Coronary artery (tissue), 2 donors: ENCODE measurements at places on chromosomes 12 and 14.

GRCh38 chr14:103427485-103428443 lies 42.5 kb downstream of the MARK3 start:
- DNase-seq = no peak

- no peak for DNase-seq
These were observed 9.8 kb upstream of the KCNA5 start for GRCh38 chr12:5033883-5034282.

- no peak for DNase-seq
These were observed 12.0 kb downstream of the NCOR2 start for GRCh38 chr12:124555168-124556073.

DNA sequence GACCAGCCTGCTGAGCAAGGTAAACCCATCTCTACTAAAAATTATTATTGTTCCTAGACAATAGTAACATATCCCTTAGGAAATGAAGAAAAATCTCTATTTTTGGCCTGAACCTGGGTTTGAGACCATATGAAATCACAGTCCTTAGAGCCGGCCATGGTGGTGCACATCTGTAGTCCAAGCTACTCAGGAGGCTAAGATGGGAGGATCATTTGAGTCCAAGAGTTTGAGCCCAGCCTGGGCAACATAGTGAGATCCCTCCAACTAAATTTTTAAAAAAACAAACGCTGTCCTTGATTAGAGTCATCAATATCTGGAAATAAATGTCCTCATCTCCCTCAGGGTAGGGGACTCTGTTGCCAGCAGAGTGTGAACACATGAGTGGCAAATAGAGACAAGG lies 34.6 kb downstream of the RPS29 start:
- DNase-seq = no peak

DNA sequence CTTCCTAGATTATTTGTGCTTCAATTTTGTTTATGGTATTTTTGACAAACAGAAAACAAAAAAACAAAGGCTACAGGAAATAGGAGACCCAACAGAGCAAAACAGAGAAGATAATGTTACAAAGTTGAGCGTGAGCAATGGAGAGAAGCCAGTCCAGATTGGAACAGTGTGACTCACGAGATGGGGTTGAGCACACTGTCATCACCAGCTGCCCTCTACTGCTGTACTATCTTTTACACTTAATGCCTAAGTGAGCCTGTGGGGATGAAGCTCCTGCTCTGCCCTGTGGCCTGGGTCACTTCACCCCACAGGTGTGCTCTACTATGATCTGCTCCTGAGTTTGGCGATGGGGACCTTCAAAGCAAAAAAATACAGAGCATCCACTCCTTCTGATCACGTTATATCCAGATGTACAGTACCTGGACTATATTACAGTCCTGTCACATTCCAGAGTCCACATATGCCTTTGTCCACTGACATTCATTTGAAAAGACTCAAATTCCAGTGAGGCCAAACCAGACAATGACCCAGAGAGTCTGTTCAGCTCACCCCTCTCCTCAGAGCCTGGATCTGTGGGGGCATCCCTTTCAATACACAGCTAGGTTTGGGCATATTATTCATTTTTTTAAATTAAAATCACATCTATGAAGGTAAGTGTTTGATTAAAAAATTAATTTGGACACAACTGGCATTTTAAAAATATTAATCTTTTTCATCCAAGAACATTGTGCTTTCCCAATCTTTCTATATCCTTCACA lies 4.4 kb downstream of the IPO8 start:
- DNase-seq = no peak

DNA sequence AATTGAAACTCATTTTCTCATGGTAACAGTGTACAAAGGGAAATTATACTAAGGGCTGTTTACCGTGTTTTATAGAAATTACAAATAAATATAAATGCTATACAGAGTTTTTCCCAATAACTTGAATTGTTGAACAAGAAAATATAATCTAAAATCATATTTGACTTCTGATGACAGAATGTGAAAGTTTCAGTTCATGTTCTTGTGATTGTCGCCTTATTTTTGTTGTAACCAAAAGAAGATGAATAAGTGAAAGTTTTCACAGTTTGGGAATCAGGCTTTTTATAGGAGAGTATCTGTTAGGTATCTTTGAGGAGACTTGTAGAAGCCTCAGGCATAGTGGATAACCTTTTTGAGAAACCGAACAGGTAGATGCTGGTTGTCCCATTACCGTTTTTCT lies 28.1 kb downstream of the ANO6 start:
- DNase-seq = no peak

DNA sequence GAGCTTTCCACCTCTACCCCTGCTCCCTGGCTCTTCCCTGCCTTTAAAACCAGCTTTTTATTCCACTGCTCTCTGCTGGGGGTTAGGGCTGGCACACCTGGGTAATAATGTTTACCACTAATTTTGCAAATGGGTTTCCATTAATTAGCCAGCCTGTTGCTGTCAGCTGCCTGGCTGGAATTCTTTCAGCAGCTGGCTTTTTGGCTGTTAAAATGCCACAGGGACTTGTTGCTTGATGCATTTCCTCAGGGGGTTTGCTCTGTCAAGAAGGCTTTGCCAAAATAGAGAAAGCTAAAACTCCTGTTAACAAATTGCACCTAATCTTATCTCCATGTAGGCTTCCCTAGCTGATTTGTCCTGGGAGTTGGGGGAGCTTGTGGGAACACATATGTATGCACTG lies 51.8 kb upstream of the PSMC1 start:
- no peak for DNase-seq

GRCh38 chr12:129676411-129676810 lies 227.4 kb downstream of the TMEM132D start:
- no peak for DNase-seq

DNA sequence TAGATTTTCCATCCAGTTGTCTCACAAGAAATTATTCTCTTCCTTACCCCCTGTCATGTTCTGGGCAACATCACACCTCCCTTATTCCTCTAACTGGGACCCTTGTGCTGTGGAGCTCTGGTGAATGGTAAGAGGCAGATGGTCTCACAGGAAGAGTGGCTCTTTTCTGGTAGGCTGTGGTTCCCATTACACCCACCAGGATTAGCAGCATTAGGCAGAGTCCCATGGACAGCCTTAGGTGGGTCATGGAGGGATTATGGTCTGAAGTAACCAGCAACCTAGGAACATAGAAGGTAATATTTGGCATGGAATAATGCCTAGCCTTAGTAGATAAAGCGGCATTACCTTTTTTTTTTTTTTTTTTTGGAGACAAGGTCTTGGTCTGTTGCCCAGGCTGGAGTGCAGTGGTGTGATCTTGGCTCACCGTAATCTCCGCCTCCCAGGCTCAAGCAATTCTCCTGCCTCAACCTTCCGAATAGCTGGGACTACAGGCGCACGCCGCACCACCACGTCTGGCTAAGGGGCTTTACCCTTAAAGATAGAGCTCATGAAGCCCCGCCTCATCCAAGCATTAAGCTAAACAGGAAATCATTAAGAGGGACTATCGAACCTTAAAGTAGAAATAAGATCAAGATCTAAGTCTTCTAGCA lies 4.0 kb downstream of the C14orf119 start:
- peak; percentile 19 for DNase-seq

DNA sequence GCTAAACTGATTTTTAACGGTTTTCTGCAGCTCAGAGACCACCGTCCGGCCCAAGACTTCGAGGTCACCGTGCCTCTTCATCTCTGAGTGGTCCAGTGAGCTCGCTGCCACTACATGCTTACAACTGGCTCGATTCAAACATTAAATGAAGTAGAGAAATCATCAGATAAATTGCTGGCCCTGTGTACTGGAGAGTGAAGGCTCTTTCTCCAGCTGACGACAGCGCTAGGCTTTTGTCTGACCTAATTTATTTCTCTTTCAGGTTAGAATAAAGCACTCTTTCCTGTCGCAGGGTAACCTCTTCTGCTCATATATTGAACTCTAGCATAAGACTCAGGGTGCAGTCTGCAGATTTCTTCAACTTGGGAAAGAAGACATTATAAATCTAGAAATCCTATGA lies 6.4 kb downstream of the BCL11B start:
- DNase-seq = no peak

DNA sequence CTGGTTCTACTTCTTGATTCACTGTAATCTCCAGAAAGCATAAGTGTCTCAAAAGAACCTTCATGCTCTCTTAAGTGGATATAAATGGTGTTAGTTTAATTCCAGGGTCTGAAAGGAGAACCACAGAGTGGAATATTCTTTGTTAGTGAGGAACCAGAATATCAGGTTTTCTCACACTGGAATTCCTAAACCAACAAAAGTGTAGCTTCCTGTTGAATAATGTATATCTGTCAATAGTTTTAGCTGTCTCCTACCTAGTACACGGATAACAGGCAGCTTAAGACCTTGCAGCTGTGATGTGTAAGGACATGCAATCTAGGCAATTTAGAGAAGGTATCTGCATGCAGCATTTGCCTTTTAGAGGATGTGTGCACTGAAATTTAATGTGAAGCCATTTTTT lies 24.0 kb downstream of the LRIG3 start:
- DNase-seq = no peak

DNA sequence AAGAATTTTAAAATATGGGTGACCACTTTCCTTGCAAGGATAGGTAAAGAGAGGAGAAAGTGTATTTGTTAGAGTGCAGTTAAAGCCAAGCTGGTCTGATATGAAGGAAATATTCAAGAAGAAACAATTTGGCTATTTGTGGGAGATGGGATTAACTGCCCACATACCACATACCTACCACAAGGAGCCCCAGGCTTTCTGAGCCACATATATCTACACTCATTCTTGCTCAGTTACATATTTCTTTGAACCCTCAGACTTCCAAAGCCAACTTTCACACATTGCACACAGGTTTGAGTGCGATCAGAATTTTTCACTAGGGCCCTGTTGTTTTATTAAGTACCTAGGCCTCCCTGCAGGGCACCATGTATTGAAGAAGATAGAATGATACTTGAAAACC lies 330.2 kb downstream of the ZFP36L1 start:
- no peak for DNase-seq

GRCh38 chr12:61385771-61386170 lies 874.4 kb upstream of the USP15 start:
- no peak for DNase-seq

- no peak for DNase-seq
These were observed 19.6 kb upstream of the MMP19 start for GRCh38 chr12:55862286-55862685.

GRCh38 chr14:103393676-103394626 lies 8.7 kb downstream of the MARK3 start:
- DNase-seq = no peak

DNA sequence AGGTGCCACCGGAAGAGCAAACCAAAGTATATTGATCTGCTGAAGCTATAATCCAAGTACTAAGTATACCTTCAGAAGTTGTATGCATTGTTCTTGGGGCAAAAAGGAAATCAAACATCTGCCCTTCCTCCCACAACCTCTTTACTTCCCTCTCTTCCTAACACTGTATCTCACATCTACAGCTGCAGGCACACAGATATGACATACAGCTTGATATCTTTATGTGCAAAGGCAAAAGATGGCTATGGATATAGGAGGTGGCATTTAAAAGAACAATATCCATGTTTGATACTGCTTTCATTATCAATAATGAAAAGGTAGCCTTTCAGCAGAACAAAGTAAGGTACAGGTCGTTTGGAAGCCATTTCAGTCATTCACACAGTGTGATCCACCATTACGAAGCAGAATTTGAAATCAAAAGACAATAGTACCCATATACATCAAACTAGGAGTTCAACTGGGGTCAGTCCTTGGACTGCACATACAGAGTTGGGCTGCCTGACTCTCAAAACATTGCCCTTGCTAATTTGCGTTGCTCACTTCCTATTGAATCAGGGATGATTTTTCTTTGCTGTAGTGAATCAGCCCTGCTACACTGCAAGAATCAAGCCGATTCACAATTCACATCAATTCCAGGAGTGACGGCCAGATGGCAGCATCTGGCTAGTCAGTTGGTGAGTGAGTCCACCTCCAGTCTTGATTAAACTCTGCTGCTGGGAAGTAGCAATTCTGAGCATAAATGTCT lies 8.9 kb downstream of the ANG start:
- no peak for DNase-seq

GRCh38 chr12:124856132-124856841 lies 7.4 kb downstream of the SCARB1 start:
- DNase-seq = no peak

- no peak for DNase-seq
These were observed 754 bp downstream of the KRT18 start for GRCh38 chr12:52949413-52950331.

GRCh38 chr12:47094804-47095203 lies 15.0 kb upstream of the AMIGO2 start:
- no peak for DNase-seq

DNA sequence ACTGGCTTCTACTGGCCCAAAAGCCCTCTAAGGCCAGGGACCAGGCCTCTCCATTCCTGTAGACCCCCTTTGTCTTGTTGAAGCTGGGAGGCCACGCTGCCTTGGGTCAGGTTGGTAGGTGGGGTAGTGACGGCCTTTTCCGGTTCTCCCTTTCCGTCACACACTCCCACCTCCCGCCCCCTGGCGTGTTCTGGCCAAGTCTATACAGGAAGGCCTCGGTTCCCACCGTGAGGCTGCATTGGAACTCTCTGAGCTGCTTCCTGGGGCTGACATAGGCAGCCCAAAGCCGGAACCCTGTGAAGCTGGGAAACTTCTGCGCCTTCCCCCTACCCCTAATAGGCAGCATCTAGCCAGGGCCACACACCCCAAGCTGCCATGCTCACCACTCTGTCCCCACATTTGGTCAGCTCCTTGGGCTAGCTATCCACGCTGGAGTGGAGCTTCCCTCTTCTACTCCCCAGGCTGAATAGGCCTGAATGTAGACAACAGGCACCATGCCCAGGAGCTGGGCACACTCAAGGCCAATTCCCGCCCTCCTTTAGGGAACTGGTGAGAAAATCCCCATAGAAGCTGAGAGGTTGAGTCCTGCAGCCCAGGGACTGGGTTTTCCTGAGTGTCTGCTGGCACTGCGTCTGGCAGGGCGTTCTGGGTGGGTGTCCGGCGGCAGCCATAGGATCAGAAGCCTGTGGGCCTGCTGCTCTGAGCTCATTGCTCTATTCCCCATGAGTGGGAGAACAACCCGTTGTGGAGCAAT lies 35.7 kb downstream of the RIN3 start:
- no peak for DNase-seq

DNA sequence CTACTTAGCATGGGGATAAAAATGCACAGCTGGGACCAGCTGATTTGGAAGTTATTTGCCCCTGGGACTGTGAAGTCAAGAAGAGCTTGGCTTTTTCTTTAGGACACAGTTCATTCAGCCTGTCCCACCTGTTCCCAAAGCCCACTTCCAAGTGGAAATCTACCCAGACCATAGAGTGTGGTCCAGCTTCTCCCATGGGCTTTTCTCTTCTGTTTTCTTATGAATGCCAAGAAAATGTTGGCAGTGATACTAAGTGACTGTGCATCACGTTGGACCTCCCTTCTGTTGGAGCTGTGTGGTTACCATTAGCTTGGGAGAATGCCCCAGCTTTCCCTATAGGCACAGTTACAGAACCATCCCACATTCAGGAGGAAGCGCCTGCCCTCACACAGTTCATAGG lies 89.4 kb downstream of the NT5DC3 start:
- DNase-seq = no peak

- no peak for DNase-seq
These were observed 421 bp downstream of the SUOX start for GRCh38 chr12:55997535-55997859.
